ENCODE measurements at places on chromosomes 7 and 10.

- no peak for DNase-seq
These were observed 165.0 kb downstream of the CHN2 start for GRCh38 chr7:29359482-29360093.

DNA sequence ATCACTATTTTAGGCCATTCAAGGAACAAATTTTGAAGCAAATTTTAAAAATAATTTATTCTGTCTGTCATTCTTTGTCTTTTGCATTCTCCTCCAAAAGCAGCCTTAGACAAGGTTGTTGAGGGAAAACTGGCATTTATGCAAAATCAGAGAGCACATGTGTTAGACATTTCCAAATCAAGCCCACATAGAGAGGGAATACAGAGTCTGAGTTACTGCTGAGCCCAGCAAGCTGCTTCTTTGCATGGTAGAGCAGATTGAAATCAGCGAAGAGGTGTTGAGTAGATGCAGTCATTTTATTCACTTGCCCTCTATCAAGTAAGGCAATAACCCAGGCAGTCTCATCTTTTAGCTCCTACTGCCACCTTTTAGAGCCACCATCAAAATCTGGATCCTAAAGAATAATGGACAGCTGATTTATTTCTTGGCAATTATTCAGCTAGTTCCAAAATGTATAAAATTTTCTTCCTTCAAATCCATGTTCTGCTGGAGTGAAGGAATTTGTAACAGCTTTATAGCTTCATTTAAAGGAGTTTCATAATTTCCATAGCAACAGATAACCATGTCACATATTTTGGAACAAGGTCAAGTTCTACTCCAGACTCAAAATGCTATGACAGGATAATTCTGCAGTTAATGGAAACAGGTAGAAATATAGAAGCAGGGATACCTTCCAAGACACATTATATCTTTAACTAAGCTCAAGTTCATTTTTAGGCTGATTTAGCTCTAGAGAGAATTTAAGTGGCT lies 7.3 kb upstream of the PCDH15 start:
- DNase-seq = no peak

- DNase-seq = no peak
These were observed 763.3 kb downstream of the MAGI2 start for GRCh38 chr7:78690174-78690573.

DNA sequence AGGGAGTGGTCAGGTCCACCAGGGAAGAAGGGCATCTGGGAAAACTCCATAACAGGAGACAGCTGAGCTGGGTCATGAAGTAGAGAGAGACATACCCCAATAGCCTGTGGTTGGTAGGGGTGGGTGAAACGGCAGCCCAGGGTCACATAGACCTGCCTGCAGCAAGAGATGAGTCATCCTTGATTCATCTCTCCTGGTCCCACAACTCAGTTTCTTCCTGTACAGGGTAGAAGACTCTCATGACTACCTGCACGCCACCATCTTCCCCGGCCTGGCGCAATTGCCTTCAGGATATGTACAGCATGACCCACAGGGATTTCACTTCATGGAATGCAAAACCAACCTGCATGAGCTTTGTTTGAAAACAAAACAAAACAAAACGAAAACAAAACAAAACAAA lies 45.1 kb upstream of the ADAM12 start:
- no peak for DNase-seq

DNA sequence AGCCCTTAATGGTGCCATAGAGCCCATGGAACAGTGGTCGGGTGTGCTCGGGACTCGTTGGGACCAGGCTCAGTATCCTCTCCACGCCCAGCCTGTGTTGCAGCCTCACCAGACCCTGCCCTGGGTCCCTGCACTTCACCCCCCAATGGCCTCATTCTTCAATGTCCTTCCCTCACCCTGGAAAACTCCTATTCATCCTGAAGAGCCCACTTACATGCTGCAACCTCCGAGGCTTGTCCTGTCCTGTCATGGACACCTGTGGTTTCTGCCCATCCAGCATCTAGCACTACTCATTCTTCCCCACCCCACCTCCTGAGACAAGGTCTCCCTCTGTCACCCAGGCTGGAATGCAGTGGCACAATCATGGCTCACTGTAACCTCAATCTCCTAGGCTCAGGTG lies 7.7 kb downstream of the MMD2 start:
- DNase-seq = no peak

DNA sequence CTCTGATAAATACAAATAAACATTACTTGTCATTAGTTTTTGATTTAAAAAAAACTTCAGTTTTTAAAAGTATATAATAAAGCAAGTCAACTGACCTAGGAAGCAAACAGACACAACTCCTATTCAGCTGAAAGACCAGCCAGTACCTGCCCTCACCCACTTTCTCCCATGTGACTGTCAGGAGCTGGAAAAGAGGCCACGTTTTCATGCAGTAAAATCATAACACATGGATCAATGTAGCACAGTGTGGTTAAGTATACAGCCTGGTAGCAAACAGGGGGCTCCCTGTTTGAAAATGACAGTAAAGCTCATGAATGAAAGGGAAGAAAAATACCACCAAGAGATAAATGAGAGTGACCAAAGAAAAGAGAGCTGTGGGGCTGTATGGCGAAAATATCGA lies 21.6 kb downstream of the KIN start:
- no peak for DNase-seq

DNA sequence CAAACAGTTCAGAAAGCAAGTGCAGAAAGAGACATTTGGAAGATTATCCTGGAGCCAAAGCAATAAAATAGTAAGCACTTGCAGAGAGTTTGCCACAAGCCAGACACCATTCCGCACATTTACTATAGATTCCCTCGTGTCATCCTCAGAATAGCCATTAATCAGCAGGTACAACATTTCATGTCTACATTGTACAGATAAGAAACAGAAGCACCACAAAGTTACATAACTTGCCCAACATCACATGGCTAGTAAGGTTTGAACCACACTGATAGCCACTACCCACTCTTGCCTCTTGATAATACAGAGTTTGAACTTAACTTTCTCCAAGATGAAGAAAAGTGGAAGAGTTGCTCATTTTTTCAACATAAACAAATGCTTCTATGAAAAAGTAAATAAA lies 40.6 kb upstream of the GHITM start:
- no peak for DNase-seq

DNA sequence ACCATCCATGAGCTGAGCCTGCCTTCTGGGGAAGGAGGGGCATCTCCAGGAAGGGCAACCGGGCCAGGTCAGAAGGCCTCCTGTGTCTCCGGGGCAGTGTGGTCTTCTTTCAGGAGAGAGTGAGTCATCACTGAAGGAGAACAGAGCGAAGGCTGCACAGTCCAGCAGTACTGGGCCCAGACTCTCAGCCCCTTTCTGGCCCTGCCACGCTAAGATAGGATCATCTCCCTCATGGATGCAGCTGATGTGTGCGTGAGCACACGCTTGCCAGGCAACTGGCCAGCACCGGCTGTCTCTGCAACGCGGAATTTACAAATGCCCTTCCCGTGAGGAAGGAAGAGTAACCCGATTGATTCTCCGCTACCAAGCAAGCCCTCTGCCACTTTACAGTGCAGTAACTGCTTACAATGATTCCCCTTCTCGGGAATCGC lies 328.2 kb downstream of the TNS3 start:
- peak; percentile 36 for DNase-seq
